AG09309 (cell line): ENCODE measurements at places on chromosomes 13 and 19.

GRCh38 chr13:58978331-58978730, 1185.4 kb downstream of the DIAPH3 start:
- DNase-seq: no peak

DNA sequence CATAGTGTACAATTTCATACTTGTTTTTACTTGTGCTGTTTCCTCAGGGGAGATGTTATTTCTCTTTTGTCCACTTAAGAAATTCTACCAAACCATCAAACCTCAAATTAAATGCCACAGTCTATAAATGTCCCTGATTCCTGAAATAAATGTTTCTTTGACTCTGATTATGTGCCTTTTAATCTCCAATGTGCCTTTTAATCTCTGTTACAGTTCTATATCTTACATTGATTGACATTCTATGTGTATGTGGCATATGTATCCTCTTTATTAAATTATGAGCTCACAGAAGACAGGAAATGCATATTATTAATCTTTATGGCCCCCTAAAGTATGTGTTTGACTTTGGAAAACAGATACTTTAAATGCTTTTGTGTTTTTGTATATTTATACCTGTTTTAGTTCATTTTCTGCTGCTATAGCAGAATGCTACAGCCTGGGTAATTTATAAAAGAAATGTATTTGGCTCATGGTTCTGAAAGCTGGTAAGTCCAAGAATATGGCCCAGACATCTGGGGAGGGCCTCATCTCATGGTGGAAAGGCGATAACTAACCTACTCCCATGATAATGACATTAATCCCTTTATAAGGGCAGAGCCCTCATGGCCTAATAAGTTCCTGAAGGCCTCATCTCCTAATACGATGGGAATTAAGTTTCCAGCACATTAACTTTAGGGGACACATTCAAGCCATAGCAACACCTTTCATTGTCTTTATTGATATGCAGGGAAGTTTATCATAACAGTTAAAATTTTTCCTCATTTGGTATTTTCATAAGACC, 403.9 kb downstream of the LIG4 start:
- no peak for DNase-seq

DNA sequence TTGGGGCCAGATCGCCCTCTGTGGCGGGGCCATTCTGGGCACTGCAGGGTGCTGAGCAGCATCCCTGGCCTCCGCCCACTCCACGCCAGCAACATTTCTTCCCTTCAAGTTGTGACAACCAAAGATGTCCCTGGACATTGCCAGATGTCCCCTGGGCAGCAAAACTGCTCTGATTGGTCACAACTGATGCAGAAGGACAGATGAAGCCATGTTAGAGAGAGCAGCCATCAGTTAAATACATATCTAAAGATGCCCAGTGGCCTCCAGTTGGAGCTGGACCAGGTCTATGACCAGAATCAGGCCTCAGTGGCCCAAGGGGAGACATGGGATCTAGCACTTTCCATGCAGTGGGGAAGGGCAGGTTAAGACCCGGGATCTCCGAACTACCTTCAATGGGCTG, 125.7 kb downstream of the PTPRS start:
- no peak for DNase-seq

GRCh38 chr13:61761690-61762089, 346.0 kb upstream of the PCDH20 start:
- no peak for DNase-seq

- no peak for DNase-seq
These were observed 18.4 kb upstream of the KCTD15 start for GRCh38 chr19:33778089-33778791.

- DNase-seq: no peak
These were observed 628.7 kb downstream of the EFNB2 start for GRCh38 chr13:105906746-105907145.

GRCh38 chr13:111404746-111405145, 84.3 kb downstream of the TEX29 start:
- DNase-seq: no peak

- DNase-seq: no peak
These were observed 3.4 kb downstream of the FNDC3A start for GRCh38 chr13:48978942-48979601.

GRCh38 chr13:103250071-103250470, 183.9 kb upstream of the SLC10A2 start:
- no peak for DNase-seq

DNA sequence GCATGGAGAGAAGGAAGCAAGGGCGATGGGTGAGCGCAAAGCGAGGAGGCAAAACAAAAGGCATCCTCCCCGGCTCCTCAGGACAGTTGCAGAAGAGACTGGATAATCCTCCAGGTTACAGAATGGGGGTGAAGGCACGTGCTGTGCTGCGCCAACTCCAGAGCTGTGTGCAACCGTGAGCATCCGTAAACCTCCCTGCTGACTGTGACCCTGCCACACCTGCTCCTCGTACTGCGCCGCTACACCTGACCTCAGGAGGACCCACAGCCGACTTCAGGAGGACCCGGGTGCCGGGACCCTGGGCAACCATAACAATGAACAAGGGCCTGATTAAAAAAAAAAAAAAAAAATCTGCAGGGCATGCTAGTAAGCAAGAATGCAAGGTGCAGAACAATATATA, 68.7 kb downstream of the SLC7A1 start:
- no peak for DNase-seq

GRCh38 chr13:30792285-30793000, 57.1 kb downstream of the ALOX5AP start:
- DNase-seq: peak; percentile 85

DNA sequence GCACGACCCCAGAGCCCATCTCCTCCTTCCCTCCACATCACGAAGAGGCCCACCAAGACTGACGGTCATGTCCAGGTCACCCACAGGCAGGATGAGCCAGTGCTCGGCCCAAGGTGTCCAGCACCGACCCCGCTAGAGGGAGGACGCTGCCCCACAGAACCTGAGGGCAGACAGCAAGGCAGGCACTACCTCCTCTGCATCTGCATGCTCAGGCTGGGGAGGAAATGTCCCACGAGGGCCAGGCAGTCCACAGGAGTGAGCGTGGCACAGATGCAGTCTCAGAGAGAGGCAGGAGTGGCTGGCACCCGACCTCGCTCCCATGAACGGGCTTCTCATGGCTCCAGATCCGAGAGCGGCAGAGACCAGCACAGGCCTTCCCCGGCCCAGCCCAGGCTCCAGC, 133.2 kb downstream of the TUBA3C start:
- DNase-seq: no peak

DNA sequence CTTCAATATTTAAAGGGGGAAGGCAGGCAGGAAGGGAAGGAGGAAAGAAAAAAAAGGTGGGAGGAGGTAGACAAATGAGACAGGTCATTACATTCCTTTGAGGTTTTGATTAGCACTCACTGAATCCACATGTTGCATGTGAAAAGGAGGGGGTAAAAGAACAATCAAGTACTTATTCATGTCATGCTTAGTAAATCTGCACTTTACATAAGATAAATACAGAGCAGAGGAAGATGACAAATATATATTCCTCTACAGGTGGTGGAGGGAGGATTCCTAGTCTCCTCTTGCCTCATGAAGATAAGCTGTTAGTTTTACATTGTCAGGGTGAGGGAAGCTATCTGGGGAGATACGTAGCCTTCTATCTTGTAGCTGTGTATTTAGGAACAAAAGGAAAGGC, 1645.4 kb upstream of the SPRY2 start:
- no peak for DNase-seq

DNA sequence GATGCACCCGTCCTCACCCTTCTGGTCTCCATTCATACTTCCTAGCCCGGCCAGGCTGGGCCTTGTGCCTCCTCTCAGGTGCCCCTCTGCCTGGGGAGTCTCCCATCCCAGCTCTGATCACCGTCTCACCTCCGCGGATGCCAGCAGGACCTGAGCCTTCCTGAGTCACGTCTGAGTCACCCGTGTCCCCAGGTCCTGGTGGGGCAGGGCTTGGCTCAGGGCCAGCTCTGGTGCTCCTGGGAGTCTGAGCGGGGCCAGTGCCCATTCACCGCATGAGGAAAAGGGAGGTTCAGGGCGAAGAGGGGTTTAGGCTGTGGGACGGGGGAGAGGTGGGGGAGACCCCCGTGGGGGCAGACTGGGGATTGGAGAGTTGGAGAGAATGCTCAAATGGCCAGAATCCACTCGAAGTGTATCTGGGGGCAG, 593 bp downstream of the ATP8B3 start:
- no peak for DNase-seq

- DNase-seq: no peak
These were observed 21.2 kb downstream of the ZNF233 start for GRCh38 chr19:44280916-44281315.

DNA sequence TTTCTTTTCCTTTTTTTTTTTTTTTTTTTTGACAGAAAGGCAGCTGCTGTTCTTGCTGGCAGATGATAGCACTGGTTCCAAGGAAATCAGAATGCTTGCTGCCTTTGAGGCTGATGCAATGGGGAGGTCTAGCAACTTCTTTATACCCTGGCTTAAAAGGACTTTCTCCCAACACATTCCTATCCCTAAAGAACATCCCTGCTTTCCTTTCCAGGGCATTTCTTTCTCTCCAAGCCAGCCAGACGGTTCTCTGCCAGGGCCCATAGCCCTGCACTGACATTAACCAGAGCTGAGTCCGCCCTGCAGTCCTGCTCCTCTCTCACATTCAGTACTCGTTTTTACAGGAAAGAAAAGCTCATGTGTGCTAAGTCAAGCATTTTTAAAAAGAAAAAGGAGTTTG, 133.9 kb upstream of the WASF3 start:
- DNase-seq: no peak

GRCh38 chr19:51194527-51195315, 30.2 kb upstream of the CD33 start:
- DNase-seq: no peak

DNA sequence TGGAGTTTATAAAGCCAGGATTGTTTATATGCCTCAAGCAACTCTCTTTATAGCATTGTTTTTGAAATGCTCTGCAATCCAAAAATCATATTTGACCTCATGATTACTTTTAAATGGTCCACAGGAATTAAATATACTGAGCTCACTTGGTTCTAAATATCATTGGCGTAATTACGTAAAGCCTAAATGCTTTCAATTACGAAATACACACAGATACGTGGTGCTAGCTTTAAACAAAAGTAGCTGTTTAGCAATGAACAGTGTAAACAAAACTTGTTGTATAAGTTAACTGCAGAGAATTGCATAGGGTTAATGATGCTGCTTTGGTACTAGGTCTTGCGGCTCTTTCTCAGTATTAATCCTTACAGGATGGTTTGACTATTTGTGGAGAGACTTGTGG, 346.6 kb downstream of the COG6 start:
- DNase-seq: no peak

GRCh38 chr19:5903056-5903623, 450 bp downstream of the NDUFA11 start:
- DNase-seq: no peak

GRCh38 chr19:33795370-33796163, 1.1 kb upstream of the KCTD15 start:
- DNase-seq: no peak

DNA sequence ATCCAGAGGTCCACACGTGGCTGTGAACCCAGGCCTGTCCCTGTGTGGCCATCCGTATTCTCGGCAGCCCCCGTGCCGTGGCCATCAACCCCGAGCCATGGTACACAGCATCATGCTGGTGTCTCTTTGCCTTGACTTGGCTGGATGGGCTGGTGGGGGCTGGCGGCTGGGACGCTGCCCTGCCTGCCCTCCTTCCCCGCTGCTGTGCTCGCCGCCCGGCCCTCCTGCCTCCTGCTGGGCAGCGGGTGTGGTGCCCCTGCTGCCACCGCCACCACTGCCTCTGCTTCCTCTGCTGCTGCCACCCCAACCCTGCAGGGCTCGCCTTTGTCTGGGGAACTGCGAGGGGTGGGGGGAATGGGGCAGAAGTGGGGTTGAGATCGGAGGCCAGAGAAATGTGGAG, 19.7 kb upstream of the EHD2 start:
- no peak for DNase-seq

- DNase-seq: no peak
These were observed 141.4 kb downstream of the KCNRG start for GRCh38 chr13:50156561-50157127.

- DNase-seq: no peak
These were observed 1.0 kb downstream of the SMIM24 start for GRCh38 chr19:3479177-3479833.

GRCh38 chr19:51695702-51696315, 2.7 kb downstream of the SPACA6 start:
- DNase-seq: no peak

GRCh38 chr13:25733696-25734435, 317.9 kb downstream of the SHISA2 start:
- no peak for DNase-seq

DNA sequence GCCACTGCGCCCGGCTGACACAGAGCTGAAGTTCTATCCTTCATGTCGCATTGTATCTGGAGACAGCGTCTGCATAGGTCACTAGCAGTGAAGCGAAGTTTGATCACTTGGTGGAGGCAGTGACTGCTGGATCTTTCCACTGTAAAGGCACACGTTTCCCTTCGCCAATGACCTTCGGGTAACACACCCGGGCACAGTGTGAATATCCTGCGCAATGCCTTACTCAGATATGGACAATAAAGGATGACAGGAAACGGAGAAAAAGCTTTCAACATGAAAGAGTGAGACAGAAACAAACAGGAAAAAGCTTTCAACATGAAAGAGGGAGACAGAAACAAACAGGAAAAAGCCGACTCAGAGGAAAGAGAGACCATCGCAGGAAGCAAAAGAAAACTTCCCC, 17.1 kb downstream of the ARL11 start:
- DNase-seq: no peak

GRCh38 chr19:15400521-15401396, 18.0 kb downstream of the AKAP8L start:
- no peak for DNase-seq

- DNase-seq: no peak
These were observed 268.4 kb downstream of the FOXO1 start for GRCh38 chr13:40398065-40398464.

GRCh38 chr19:35725216-35725861, 7.5 kb downstream of the KMT2B start:
- DNase-seq: no peak

DNA sequence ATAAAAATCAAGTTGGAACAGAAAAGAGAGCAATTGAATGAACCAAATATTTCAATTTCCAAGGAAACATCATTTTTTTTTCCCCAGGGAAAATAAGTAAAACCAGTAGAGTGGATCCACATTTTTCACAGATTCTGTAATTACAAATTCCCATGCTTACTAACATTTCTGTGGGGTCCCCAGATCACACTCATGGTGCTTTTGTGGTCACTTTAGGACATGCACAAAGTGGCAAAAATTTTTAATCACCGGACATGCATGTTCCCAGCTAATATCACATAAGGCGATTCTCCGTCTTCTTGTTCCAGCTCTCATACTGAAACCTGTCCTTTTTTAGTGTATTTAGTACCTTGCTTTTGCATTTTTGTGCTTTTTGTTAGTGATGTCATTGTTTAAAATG, 748.2 kb upstream of the SLITRK1 start:
- no peak for DNase-seq

GRCh38 chr13:38395497-38395788, 45.8 kb downstream of the UFM1 start:
- DNase-seq: no peak
